PC-3 (cell line): ENCODE measurements at places on chromosomes 4 and X. TPM values are rescaled to one million over a fixed set of nuclear protein-coding genes. Genes with fewer than 3 reads are reported as not detected.
A peak's percentile ranks its signal among the peaks of the same experiment; 100 is the strongest.

SLIT2 gene
- 19.1 and 28.7 TPM in 2 replicates for total RNA-seq

GRCh38 chr4:25749150-25749794, 93.6 kb downstream of the SLC34A2 start:
- DNase-seq = no peak

DNA sequence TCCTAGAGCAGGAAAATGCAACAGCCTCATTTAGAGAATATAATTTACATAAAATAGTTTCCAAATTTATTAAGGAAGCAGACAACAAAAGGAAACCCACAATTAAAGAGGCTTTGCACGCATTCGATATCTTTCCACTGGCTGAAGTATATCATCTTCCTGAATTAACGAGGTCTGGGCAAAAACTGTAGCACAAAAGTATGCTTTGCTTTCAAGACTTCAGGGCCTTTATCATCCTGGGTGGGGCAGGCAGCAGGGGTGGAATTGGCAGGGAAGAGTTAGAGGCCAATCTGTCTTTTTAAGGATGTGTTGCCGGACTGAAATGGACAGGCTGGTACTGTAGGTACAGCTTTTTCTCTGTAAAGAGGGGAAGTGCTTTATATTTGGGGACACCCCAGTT, 17.0 kb upstream of the STX18 start:
- DNase-seq = no peak

DNA sequence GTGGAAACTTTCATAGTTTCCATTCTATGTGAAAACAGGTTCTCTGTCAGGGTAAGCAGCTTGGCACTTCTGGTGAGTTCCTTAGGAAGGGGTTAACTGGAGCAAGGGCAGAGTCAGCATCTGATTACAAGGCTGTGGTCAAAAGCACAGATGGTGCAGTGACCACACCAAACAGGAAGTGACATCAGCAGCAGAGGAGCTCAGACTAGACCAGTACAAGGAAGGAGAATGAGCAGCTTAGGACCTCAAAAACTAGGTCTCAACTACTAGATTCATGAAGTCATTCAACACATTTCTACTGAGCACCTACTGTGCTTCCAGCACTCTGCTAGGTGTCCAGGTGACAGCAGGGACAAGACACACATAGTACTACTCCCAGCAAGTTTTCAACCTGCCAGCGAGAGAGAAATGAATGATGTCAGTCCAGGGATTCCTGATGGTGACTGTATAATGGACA, 130.2 kb downstream of the AMELX start:
- DNase-seq = peak; percentile 51

GRCh38 chrX:71859637-71860036, 51.0 kb upstream of the NHSL2 start:
- peak; percentile 67 for DNase-seq

RXFP1 gene
- not detected in 2 replicates for total RNA-seq

GRCh38 chr4:11196927-11197522, 231.7 kb downstream of the HS3ST1 start:
- no peak for DNase-seq

USP26 gene
- not detected in 2 replicates for total RNA-seq

DNA sequence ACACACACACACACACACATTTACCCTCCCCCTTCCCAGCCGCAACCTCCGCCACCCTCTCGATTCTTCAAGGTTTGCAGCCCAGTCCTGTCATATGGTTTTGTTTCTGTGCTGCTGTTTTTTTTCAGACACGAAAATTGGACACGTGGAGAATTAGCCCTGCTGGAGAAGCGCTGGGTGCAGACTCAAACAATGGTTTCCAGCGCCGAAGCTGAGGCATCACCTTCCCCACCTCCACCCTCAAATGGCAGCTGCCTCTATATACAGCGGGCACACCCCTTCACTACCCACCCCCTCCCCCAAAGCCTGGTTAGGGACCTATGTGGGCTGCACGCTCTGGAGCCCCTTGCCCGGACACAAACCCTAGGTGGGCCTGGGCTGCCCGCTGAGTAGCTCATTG, 87.9 kb downstream of the BCOR start:
- no peak for DNase-seq

DNA sequence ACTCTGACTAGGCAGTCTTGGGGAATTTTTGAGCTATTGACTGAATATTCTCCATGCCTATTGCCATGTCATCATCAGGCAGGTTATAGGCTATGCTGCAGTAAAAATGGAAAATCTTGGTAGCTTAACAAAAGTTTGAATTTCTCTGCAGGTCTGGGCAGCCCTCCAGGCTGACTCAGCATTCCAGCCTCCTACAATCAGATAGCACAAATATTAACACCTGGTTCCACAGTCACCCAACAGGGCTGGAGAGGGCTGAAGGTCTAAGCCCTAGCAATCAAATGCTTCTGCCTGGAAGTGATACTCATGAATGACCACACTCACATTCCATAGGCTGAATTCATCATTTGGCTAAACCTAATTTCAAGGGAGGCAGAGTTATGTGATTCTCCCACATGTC, 9.6 kb upstream of the PPP3CA start:
- DNase-seq = peak; percentile 92

DCAF4L1 gene
- total RNA-seq = 0.22 and 0.63 TPM in 2 replicates

- no peak for DNase-seq
Measured at GRCh38 chrX:70001269-70001668, 48.5 kb downstream of the AWAT2 start.
